ENCODE measurements at places on chromosomes 6 and 20. TPM values are rescaled to one million over a fixed set of nuclear protein-coding genes. Genes with fewer than 3 reads are reported as not detected.

CARMIL1 gene
- 1.6 TPM for polyA plus RNA-seq

SLC12A5 gene
- 2.3 TPM for polyA plus RNA-seq

BPI gene
- not detected for polyA plus RNA-seq

DNA sequence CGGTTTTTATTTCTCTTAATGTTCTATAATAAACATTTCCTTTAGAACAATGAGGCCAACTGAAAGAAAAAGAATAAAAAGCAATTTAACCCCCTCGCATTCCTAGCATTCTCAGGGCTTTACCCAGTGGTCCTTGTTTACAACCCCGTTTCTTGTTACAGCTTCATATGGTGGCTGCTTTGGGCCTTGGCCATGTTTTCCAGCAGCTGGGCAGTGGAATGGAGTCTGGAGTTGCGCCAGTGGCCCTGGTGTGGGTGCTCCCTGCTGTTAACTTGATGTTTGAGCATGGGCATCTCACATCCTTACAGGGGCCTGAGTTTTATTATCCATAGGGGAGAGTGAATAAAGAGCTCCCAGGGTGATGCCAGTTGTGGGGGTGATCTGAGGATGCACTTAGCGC lies 18.8 kb downstream of the EFCAB8 start:
- DNase-seq = peak; percentile 59

DNA sequence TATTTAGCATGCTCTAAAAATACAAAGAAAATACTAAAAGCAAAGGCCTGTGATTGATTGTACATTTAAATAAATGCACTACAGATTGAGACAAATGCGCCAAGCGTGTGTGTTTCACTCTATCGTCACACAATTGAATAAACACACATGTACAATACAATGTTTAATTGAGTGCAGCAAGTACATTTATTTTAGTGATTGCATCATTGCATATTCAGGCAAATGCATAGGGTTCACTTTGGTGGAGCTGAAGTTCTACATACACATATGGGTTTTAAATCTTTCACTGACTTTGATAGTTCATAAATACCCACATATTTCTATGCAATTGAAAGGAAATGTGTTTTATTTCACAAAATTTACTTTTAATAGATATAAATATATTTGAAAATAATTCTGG lies 750.6 kb upstream of the MMS22L start:
- no peak for DNase-seq

DNA sequence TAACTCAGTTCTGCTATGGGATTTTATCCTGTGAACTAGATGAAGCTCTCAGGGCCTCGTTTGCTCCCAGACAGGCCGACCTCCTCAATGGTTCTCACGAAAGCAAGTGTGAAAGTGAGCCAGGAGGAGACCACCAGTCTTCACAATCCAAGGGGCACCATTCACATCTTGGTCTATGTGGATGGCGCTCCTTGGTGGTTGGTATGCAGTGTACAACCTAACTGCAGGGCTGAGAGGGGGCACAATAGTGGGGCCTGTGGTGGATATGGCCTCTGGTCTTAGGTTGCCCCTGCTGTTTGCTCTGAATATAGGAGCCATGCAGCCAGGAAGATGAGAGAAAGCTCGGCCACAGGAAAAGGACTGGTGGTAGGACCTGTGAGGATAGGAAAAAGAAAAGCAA lies 24.7 kb downstream of the TRIM26 start:
- DNase-seq = no peak

- DNase-seq = peak; percentile 12
Measured at GRCh38 chr6:135481783-135482369, 15.7 kb downstream of the AHI1 start.

DNA sequence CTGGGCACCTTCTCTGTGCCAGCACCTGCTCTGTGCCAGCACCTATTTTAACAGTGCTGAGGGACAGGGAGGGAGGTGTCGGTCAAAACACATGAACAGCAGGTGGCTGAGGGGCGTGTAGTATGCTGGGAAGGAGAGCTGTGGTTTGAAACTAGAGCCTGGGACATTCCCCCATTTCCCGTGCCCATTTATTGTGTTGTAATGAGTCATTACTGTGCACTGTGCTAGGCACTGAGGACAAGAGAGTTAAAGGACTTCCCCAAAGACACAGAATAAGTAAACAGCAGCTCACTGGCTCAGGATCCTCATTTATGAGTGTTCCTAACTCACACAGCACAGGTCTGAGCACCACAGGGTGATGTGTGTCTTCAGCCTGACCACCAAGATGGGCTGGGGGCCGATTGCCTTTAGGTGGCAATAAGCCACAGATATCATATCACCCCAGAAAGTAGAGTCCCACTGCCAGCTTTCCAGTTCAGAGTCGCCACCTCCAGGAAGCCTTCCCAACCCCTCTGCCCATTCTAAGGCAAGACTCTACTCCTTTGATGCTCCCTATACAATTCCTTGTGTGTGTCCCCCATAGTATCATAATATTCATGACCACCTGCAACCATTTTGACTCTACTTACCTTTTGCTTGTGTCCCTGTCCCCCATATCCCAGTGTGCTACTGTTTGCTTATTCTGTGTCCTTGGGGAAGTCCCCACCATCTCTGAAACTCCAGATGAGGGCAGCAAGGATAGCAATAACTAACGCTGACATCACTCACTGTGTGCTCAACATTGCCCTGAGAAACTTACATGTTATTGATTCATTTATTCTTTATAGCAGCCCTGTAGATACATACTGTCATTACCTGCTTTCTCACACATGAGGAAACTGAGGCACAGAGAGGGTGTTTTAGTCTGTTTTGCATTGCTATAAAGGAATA lies 87.3 kb downstream of the TOX2 start:
- no peak for DNase-seq

GRCh38 chr6:30570740-30571074 lies 535 bp upstream of the ABCF1 start:
- no peak for DNase-seq

- DNase-seq = no peak
Measured at GRCh38 chr20:16043931-16044330, 529.3 kb downstream of the KIF16B start.

GRCh38 chr6:69138893-69139494 lies 503.9 kb downstream of the ADGRB3 start:
- DNase-seq = no peak

- DNase-seq = no peak
Measured at GRCh38 chr6:139164001-139164400, 29.1 kb downstream of the HECA start.

GRCh38 chr20:20089018-20089417 lies 36.7 kb downstream of the CFAP61 start:
- DNase-seq = no peak

DNA sequence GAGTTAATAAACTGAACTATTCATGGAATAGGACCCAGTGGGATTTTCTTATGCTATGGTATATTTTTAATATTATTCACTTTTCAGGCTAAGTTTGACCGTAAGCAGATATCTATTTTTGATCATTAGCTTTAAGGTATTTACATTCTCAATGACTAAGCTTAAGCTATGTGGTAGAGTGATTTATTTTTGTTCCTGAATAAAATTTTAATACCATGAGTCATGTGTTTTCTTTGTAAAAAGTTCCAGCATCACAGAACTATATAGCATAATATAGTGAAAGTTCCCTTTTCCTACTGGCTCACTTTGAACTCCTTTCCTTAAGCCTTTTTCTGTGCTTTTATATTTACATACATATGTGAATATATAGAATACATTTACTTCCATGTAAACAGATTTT lies 75.8 kb downstream of the BCKDHB start:
- peak; percentile 75 for DNase-seq

DNA sequence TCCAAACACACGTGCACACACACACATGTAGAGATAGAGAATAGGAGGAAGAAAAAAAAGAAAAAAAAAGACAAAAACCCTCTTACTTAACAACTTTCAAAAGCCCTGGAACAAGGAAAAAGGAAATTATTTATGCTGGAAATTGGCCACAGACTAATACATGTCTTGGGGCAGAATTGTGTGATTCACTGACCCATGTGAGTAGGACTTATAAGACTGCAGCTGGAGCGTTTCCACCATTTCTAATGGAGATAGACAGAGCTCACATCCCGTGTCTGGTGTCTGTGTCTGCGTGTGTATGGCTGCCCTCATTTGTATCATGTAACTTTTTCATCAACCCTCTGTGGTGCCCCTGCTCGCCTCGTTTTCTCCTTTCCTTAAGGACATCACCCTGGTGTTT lies 99.8 kb upstream of the PDE10A start:
- DNase-seq = no peak

DNA sequence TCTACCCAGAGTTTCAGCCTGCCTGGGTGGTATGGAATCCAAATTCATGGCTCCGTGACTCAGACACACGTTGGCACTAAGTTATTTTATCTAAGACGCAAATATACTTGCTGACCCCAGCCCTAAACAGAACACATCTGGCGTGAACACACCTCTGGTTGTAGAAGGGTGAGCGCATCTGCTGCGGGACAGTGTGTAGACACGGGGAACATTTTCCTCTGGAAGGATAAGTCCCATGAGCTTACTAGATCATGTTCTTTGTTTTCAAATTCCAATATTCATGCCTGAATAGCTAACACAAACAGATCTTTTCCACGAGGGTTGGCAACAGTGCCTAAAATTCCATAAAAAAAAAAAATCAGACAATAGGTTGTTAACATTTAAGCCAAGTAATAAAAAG lies 87.8 kb downstream of the TMEM170B start:
- peak; percentile 61 for DNase-seq

DNA sequence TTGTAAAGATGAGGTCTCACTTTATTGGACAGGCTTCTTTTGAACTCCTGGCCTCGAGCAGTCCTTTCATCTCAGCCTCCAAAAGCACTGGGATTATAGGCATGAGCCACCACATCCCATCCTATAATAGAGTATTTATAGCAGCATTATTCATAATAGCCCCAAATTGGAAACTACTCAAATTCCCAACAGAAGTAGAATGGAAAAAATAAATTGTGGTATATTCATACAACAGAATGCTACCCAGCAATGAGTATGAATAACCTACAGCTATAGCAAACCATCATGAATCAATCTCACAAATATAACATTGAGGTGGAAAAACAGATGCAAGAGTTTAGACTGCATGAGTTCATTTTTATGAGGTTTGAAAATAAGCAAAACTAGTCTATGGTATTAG lies 84.8 kb upstream of the BTBD3 start:
- DNase-seq = no peak
